Sigmoid colon (tissue), 7 donors: ENCODE measurements at places on chromosomes 11 and 22.

DNA sequence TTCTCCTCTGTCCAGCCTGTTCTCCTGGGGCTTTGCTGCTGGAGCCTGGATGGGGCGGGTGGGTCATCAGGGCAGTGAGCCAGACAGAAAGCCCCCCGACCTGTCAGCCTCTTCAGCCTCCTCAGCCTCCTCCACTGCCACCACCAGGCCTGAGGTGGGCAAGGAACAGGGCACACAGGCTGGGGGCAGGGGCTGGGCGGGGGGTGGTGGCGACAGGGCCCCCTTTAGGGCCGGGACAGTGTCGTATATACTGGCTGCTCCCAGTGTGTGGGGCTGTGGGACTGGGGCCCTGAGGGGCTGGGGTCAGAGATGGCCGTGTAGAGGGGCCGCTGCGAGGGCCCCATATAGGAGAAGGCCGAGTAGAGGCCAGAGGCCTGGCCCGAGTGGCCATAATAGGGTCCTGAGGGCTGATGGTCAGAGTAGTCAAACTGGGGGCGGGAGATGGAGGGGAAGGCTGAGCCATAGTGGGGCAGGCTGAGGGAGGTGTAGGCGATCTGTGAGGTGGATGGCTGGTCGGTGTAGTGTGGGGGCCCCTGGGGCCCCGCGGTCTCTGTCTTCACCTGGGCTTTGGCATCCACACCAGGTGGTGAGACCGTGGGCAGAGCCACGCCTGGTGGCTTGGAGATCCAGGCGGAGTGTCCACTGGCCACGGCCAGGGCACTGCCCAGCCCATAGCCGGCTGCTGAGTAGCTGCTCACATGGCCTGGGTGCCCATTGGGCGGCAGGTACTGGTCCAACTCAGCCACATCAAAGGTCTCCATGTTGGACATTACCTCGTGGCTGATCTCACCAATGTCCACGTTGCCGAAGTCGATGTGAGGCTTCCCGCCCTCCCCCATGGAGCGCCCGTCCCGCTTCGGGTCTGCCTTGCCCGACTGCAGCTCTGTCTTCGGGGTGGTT lies 10.8 kb downstream of the SOX10 start:
- H3K27me3 ChIP-seq: no peaks in the 10 kb centered on the region
- DNase-seq: no peak
- no peaks in the 10 kb centered on the region for H3K36me3 ChIP-seq
- H3K27ac ChIP-seq: no peak overlapping the region
- H3K4me3 ChIP-seq: no peak overlapping the region
- H3K4me1 ChIP-seq: no peaks in the 10 kb centered on the region

- H3K36me3 ChIP-seq: no peaks in the 10 kb centered on the region
- DNase-seq: peak; percentile 8
- no peak overlapping the region for H3K27ac ChIP-seq
- no peak overlapping the region for H3K4me3 ChIP-seq
These were observed 42.3 kb downstream of the GRAMD1B start for GRCh38 chr11:123472236-123472935.

DNA sequence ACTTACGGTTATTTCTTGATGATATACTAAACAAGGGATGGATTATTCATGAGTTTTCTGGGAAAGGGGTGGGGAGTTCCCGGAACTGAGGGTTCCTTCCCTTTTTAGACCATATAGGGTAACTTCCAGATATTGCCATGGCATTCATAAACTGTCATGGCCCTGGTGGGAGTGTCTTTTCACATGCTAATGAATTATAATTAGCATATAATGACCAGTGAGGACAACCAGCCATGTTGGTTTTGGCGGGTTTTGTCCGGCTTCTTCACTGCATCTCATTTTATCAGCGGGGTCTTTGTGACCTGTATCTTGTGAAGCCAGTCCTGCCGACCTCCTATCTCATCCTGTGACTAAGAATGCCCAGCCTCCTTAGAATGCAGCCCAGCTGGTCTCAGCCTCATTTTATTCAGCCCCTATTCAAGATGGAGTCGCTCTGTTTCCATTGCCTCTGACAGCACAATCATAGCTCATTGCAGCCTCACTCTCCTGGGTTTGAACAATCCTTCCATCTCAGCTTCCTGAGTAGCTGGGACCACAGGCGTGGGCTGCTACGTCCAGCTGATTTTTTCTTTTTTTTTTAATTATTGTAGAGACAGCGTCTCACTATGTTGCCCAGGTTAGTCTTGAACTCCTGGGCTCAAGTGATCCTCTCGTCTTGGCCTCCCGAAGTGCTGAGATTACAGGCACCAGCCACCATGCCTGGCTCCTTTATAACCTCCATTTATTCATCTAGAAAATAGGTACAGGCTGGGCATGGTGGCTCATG lies 52.6 kb upstream of the EMID1 start:
- H3K36me3 ChIP-seq: no peaks in the 10 kb centered on the region
- no peaks in the 10 kb centered on the region for H3K4me1 ChIP-seq
- peak; percentile 32 for DNase-seq
- peak overlapping the region; percentile 65 for H3K27ac ChIP-seq
- no peak overlapping the region for H3K4me3 ChIP-seq

GRCh38 chr11:5922749-5923426 lies 19.2 kb upstream of the OR56A3 start:
- no peak for DNase-seq
- H3K27ac ChIP-seq: no peak overlapping the region
- no peaks in the 10 kb centered on the region for H3K36me3 ChIP-seq
- H3K4me3 ChIP-seq: no peak overlapping the region
